Stimulated activated CD8-positive, alpha-beta memory T cell treated with anti-CD3 and anti-CD28 coated beads, Interleukin-4, amount 100 ng/mL, for 4 hours (primary cell): ENCODE measurements at places on chromosomes 1 and 21.

DNA sequence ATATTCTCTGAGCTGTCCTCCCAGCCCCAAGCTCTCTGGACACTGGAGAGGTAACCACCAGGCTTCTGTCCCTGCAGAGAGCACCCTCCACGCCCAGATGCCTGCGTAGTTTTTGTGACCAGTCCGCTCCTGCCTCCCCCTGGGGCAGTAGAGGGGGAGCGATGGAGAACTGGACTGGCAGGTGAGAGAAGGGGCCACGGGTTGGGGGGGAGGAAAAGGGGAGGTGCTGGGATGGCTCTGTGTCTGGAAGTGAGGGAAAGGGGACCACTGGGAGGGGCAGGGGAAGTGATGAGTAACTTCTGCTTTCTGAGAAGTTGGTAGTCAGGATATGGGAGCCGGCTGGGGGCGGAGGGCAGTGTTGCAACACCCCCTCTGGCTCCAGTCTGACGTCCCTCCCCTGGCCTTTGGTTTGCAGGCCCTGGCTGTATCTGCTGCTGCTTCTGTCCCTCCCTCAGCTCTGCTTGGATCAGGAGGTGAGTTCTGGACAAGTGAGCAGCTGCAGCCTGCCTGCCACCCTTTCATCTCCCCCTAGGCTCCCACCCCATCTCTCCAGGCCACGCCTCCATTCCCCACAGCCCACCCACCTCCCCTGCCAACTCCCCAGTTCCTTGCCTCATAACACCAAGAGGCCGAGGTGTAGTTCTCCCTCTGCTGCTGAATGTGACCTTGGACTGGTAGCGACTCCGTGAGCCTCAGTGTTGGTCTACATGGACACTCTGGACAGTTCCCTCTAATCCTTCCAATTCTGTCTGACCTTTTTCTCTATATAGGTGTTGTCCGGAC, 3.1 kb downstream of the ADAMTSL4 start:
- DNase-seq = no peak

- DNase-seq = no peak
Measured at GRCh38 chr1:215544566-215544965, 22.5 kb upstream of the KCTD3 start.

GRCh38 chr1:2985067-2985561, 36.2 kb upstream of the ACTRT2 start:
- DNase-seq = no peak

DNA sequence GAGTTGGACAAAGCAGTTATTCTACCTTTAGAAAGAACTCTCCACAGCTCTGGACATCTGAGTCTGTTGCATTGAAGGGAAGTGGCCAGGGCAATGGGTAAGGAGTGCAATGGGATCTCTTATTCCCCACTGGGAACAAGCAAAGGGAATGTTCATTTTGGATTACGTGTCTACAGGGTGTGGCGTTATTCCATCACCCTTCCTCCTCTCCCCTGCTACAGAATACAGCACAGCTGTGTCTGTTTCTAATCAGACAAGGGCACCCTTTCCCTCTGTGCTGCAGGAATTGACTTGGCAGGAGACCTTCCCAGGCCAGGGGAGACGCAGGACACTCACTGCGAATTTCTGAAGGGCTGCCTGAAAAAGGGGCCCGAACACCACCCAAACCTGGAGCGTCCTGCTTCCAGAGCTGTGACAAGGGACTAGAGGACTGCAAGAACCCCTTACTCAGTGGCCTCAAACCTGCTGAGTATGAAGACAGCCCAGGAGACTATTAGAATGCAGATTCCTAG, 163.6 kb upstream of the RAB4A start:
- DNase-seq = no peak

GRCh38 chr1:209531006-209531405, 52.5 kb upstream of the CAMK1G start:
- DNase-seq = no peak

DNA sequence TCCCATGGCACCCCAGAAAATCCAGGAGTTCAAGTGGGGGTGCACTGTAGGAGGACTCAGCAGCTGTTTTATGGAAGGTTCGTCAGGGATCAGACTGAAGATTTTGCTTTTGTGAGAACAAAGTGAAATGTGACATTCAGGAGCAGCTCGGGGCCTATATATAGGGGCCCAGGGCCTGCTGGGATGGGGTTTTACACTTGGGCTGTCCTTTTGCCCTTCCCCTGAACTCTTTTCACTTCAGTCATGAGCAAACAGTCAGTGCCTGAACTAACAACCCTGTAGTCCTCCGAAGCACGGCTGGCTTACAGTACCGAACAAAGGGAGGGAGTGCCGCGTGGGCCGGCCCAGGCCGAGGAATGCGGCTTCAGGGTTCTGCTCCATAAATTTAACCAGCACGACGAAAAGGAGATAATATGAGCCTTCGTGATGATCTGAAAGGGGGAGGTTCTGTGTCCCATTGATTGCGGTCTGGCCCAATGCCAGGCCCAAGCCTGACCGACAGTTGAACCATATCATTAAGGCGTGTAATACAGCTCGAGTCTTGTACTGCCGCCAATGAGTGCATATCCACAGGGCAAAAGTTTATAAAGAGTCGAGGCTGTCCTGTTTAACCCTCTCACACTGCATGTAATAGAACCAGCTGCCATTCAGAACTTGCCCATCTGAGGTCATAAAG, 139.9 kb downstream of the DHRS3 start:
- DNase-seq = no peak

DNA sequence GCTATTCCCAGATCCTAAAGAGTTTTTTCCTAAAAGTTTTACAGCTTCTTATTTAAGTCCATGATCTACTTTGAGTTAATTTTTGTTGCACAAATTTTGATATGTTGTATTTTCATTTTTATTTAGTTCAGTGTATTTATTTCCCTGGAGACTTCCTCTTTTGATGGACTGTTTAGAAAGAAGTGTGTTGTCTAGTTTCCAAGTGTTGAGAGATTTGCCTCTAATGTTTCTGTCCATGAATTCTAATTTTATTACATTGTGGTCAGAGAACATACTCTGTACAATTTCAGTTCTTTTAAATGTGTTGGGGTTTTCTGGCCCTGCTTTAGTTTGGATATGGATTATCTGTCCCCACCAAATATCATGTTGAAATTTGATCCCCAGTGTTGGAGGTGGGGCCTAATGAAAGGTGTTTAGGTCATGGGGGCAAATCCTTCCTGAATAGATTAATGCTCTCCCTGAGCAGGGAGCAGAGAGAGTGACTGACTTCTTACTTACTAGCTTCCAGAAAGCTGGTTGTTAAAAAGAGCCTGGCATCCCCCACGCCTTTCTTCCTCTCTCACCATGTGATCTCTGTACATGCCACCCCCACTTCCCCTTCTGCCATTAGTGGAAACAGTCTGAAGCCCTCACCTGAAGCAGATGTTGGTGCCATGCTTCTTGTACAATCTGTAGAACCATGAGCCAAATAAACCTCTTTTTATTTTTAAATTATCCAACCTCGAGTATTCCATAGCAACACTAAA, 4.6 kb downstream of the CHD1L start:
- no peak for DNase-seq

DNA sequence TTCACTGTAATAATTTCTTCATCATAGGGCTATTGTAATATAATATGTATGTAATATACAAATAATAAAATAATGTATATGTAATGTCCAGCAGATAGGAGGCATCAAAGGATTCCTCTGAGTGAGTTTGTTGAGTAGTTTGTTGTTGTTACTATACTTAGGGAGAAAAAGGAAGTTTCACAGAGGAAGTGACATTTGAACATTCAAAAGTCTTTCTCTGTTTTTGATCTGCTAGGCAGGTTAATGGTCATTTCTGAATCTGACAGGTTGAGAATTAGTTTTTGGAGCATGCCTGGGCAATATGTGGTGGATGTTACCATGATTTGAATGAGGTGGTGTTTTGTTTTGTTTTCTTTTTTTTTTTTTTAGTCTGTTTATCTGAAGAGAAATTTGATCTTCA, 102.1 kb downstream of the NRDC start:
- DNase-seq = no peak

DNA sequence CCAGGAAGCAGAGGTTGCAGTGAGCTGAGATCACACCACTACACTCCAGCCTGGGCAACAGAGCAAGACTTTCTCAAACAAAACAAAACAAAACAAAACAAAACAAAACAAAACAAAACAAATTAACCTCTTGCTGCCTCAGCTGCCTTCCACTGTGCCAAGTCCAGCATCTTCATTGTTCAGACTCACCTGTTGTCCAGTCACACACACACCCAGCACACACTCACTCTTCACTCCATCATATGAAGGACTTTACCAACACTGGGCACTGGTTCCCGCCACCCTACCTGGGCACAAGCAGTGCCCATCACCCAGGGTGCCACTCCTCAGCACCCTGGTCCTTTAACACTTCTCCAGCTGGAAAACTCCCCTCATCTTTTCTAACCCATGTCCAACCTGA, 14.6 kb downstream of the PYCR2 start:
- no peak for DNase-seq

GRCh38 chr1:67588178-67588855, 96.7 kb upstream of the GADD45A start:
- no peak for DNase-seq

GRCh38 chr21:35050348-35051286, 1.5 kb upstream of the RUNX1 start:
- DNase-seq = no peak

DNA sequence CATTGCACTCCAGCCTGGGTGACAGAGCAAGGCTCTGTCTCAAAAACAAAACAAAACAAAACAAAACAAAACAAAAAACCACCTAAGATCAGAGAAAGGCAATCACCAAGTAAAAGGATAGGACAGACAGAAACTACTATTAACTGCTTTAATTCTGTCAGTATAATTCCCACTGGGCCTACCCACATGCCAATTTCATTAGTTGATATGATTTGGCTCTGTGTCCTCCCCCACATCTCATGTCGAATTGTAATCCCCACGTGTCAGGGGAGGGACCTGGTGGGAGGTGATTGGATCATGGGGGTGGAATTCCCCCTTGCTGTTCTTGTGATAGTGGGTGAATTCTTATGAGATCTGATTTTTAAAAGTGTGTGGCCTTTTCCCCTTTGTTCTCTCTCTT, 27.2 kb upstream of the CAPZB start:
- no peak for DNase-seq

DNA sequence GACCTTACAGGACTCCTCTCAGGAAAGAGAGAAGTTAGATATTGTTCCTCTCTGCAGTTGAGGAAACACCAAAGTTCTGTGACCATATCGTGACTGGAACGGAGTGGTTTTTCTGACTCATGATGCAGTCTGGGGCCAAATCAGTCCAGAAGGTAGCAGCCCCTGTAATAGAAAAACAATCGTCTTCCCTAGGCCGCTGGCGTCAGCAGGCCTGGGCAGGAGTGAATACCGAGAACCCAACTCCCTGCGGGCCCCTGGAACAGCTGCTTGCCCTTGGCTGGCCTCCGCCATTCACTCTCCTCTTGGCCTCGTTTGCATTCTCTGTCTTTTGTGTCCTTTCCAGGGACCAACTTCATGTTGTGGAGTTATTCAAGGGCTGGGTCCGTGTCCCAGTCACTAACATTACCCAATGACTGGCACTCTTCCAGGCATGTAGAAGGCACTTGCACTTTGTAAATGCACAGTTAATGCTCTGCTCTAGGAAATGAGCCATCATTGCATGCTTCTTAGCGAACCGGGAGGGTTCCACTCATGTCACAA, 10.9 kb upstream of the CD101 start:
- DNase-seq = no peak

DNA sequence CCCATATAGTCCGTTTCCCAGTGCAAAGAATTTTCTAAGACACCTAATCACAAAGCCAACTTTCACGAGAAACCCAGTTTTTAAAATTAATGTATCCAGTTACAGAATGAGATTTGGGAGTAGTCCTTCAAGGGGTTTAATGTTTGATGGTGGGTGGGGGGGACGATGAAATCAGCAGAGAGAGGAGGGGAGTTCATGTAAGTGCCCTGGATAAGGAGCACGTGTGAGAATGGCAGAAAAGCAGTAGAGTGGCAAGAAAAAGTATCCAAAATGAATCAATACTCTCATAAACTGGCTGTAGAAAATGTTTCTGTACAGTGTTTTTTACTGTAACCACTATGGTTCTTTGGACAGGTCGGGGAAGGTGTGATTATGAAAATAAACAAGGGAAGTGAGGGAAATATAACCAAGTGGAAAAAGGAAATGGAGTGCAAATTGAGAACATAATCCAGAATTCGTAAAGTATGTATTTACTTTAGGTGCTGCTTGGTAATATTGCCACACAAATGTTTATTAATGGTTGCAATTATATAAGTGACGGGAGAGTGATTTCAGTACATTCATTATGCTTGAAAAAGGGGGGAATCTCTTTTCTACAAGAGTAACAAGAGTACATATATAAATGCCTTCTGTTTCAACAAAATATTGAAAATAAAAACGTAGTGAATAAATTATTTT, 118.7 kb upstream of the RRP15 start:
- no peak for DNase-seq

GRCh38 chr1:164588516-164589341, 29.7 kb downstream of the PBX1 start:
- no peak for DNase-seq

DNA sequence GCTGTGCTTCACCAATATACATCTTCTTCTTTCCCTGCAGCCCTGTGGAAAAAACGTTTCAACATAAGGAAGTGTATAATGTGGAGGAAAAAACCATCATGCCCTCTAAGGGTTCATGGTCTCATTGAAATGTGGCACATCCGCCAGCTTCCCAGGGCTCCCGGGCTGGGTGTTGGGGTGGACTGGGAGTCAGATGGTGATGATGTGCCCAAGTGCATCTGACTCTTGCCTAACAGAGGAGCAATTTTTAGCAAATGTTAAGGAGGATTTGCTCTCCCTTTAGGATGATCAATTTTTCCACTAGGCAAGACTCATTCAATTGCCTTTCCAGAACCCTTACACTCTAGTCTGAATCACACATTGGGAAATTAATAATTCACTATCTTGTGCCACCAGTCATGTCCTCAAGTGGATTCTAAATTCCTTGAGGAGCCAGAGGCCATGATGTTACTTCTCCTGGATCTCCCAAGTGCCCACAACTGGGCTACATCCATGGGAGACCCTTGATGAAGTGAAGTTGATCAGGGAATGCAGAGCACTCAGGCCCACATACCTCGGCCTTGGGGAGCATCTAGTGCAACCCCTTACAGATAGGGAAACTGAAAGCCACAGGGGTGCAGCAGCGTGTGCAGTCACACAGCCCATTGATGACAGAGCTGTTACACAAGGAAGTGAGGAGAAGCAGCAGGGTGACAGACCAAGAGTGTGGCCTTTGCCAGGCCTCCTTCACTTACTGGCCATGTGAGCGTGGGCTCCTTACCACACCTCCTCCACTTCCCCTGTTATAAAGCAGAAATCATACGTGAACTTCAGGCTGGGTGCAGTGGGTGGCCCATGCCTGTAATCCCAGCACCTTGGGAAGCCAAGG, 100.0 kb upstream of the SLC44A3 start:
- no peak for DNase-seq

GRCh38 chr1:110420874-110421793, 13.6 kb upstream of the LAMTOR5 start:
- no peak for DNase-seq
